ENCODE measurements at places on chromosomes 4 and X.

DNA sequence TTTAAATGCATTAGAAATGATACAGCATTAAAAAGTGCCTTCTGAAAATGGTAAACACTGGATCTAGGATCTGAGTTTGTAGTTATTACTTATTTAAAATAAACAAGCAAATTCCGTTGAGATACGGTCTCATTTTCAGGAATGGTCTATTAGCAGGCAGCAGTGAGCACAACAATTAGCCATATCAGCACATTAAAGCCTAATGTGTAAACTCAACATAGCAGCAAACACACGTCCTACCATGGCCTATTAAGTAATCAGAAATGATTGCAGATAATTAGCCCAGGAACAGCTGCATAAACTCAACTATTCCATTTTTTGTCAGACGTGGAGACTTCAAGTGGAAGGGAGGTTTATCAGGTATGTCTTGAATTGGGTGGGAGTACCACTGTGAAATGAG lies 61.8 kb downstream of the NEIL3 start:
- no peak for DNase-seq

DNA sequence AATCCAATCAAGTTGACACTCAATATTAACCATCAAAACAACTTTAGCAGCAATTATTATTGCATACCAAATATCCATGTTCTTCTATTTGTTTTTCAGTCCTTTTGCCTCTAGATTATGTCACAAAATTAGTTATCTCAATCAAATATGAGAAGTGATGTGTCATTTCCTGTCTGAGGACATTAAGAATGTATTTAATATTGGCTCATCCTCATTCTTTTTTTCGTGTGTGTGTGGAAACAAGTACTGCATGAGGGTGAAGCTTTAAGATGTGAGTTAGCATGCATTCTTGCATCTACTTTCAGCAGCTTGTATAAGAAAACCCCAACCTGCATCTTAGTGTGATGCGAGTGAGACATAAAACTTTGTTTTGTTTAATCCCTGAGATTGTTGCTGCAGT lies 301.4 kb downstream of the GRIA2 start:
- DNase-seq, result no peak

- no peak for DNase-seq
Measured at GRCh38 chr4:85381968-85382367, 93.0 kb upstream of the ARHGAP24 start.

GRCh38 chr4:119627267-119628255 lies 1.0 kb downstream of the PDE5A start:
- DNase-seq, result peak; percentile 78

GRCh38 chr4:2863649-2864048 lies 20.0 kb downstream of the ADD1 start:
- no peak for DNase-seq

DNA sequence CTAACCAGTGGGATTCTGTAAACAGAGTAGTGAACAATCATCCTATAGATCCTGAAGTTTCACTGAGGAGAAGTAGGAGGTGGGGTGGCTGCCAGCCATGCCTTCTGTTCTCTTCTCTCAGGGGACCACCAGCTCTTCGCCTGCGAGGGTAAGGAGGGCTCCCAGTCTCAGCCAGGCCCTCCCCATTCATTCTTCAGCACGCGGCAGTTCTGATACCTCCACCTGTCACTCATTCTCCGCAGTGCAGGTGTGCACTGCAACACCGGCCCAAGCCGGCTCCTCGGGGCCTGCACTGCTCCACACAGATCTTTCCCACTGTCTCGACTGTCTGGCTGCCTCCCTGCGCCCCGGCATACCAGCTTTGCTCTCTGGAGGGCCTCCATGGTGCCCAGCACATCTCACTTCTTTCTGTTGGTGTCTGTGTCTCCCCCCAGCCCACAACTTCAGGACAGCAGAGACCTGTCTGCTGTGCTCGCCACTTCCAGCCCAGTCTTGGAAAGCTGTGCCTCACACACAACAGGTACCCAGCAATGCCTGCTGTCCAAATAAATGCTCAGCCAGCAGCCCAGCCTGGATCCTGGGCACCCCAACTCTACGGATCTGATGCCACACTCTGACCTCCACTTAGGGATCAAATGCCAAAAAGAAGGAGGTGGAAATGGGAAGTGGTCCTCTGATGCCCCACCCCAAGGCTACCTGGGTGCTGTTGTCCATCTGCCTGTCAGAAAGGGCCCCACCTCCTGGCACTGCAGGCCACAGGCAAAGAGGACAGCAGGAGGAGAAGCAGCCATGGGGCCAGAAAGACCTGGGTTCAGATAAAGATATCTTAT lies 29.0 kb downstream of the ACOX3 start:
- DNase-seq, result no peak

GRCh38 chr4:78288327-78288726 lies 231.2 kb downstream of the FRAS1 start:
- DNase-seq, result no peak

DNA sequence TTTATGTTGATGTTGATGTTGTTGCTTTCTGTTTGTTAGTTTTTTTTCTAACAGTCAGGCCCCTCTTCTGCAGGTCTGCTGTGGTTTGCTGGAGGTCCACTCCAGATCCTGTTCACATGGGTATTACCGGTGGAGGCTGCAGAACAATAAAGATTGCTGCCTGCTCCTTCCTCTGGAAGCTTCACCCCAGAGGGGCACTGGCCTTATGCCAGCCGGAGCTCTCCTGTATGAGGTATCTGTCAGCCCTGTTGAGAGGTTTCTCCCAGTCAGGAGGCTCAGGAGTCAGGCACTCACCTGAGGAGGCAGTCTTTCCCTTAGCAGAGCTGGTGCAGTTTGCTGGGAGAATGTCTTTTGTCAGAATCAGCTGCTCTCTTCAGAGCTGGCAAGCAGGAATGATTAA lies 34.7 kb downstream of the CDX4 start:
- DNase-seq, result no peak

DNA sequence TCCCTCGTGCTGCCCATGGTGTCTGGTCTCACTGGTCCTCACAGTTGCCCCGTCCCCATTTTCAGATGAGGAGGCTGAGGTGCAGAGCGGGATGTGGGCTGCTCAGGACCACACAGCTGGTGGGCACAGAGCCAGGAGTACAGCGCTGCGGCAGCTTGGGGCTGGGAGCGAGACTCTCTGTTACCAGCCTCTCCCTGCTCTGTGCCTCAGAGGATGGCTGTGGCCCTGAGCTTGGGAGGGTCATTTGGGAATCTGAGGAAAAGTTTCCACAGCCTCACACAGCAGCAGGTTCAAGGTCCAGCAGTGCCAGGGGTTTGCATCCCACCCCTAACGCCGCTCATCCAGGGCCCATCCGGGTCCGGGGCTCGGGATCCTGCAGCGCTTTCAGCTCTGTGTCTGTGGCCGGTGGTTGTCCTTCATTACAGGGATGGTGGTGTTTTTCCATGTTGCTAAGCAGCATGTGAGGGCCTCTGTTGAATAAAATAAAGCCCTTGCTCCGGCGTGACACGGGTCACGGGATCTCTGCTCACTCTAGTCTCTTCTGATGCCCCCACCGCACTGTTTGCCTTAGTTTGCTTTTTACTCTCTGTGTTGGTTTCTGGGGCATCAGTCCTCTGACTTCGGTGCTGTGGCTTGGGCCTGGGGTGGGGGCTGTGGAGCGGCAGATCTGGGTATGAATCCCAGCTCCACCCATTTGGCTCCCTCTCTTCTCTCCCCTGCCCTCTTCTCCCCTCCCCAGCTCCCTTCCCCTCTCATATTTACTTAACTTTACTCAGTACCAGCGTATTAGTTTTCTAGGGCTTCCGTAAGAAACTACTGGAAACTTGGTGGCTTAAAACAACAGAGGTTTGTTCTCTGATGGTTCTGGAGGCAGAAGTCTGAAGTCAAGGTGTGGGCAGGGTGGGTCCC lies 6.5 kb downstream of the WFS1 start:
- DNase-seq, result no peak

- DNase-seq, result no peak
Measured at GRCh38 chr4:41963105-41963504, 18.5 kb upstream of the DCAF4L1 start.

GRCh38 chr4:26161030-26161824 lies 159.6 kb upstream of the RBPJ start:
- DNase-seq, result no peak

DNA sequence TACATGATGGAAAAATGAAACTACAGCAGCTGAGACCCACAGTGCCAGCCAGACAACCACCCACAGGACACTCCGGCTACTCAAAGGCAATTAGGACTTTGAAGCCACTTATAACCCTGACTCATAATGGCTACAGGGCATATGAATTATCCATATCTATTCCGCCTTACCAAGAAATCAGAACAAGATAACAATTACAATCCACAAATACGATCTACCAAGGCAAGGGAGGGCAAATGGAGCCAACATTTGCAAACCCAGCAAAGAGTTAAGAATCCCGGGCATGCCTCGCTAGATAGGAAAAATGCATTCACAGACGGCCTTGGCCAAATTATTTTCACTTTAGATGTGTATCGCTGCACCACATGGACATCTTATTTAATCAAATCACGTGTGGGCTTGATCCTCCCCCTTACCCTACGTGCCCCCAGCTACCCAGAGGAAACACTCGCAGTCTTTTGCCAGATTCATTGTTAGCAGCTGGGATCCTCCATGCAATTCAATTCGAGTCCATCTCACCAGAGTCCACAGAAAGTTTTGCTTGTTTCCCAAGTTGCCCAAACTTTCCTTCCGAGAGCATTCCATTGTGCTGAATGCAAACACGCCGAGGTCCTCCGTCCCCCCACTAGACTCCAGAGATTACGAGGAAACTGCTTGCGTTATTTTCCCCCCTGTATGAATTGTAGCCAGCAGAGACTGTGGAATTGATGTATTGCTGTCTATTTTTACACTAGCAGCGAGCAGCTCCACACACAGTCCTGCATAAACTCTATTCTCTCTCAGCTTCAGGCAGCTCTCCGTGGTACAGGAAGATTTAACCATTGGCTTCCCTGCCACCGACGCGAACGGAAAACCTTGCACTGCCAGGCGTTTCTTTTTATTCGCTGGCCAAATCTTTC lies 1.2 kb downstream of the PPARGC1A start:
- DNase-seq, result no peak

GRCh38 chrX:37785569-37785968 lies 5.7 kb downstream of the CYBB start:
- DNase-seq, result no peak

GRCh38 chr4:92265021-92265420 lies 38.7 kb upstream of the GRID2 start:
- no peak for DNase-seq

DNA sequence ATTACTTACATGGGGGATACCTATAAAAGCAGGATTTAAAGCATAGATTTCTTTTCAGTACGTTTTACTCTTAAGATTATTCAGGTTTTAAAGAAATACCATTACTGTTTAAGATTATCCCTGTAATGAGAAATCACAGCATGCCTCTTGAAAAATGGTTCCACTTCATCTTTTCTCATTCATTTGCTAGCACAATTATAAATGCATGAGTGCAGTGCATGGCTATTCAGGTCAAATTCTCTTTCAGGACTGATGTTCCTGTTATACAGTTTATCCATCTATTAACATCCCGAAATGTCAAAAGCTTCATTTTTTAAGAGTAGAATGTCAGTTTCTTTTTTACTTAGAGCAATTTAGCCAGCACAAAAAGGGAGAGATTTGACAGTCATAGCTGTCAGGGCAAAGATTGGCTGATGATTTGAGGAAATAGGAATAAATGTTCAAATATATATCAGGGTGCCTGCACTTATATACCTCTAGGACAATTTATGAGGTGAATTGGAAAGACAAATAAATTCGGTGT lies 135.2 kb downstream of the ADGRL3 start:
- no peak for DNase-seq

DNA sequence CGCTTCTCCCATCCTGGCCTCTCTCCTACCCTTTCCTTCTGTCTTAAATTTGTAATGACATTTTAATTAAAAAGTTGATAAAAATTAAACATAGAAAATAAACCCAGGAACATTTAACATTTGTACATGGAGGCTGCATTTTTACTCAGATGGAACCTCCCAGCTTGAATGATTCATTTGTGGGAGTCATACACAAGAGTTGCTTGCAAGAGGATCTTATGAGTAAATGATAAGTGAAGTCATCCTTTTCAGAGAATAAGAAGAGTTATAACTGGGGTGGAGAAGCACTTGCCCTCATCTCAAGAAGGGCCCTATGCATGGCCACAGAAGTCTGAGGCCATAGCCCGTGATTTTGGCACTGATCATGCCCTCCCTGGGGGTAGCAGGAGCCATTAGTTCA lies 482.9 kb upstream of the BOD1L1 start:
- no peak for DNase-seq

DNA sequence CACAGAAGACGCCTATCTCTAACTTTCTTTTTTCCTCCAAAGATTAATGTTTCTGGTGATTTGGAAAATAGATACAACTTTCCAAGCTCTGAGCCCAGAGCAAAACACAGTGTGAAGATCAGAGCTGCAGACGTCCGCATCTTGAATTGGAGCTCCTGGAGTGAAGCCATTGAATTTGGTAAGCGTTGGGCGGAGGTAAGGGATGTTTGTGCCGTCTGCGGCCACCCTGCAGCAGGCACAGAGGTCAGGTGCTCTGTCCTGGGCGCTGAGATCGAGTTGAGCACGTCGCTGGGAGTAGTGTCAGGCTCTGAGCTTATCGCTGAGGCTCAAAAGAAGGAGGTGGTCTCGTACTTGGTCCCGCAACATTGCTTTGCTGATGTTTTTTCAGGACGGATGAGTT lies 31.8 kb downstream of the CSF2RA start:
- no peak for DNase-seq

DNA sequence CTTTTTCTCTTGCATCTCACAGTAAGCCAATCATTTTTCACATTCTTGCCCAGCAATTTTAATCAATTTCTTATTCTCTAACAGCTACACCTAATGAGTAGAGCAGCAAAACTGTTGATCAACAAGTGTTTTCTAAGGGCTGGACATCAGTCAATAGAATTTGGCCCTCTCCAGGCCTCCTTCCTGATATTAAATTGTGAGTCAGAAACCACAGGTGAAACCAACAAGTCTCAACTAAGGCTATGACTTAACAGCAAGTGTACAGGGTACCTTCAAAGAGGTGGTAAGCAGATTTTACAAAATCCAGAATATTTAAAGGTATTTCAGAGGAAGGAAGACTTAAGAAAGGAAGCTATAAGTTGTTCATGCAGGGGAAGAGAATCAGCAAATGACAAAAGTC lies 156.5 kb upstream of the ARHGAP24 start:
- no peak for DNase-seq
